ENCODE measurements at places on chromosomes 7 and 10.

DNA sequence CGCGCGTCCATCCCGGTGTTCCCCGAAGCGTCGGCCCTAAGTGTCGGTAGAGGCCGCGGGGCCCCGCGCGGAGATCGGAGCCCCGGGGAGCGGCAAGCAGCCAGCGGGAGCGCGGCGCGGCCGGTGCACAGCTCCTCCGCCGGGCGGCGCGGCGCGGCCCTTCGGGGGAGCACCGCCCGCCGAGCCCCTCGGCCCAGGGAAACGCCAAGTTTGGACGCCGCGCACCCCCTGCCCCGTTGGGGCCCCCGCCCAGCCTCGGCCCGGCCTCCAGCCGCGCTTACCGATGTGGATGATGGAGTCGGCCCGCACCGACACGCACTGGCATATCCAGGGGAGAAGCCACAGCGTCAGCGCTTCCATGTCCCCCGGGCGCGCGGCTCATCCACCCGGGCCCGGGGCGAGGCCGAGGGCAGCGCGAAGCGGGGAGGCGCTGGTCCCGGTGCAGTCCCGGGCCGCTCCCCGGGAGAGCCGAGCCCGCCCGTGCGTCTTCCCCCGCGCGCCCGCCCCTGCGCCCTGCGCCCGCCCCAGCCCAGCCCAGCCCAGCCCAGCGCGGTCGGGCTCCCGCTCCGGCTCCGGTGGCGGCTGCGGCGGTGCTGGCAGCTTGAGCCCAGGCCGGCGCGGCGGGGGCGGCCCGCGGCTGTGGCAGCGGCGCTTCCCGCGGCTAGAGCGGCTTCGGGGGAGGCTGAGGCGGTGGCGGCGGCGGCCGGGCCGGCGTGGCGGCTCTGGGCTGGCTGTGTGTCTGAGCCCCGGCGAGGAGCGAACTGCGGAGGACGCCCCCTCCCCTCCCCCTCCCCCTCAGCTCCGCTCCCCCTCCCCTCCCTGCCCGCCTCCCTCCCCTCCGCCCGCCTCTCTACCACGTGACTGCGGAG, at the start of gene GRID1:
GRID1 (minus strand) TSS at position 763 of the 869 bp plus-strand sequence.
- peak; percentile 65 for DNase-seq

- peak; percentile 35 for DNase-seq
Observed at GRCh38 chr10:99234041-99234790, 1.4 kb downstream of the HPSE2 start.

GRCh38 chr7:69567800-69568199, 30.5 kb upstream of the AUTS2 start:
- no peak for DNase-seq

- no peak for DNase-seq
Observed at GRCh38 chr7:11843113-11843765, 11.2 kb upstream of the THSD7A start.

GRCh38 chr10:17066000-17066399, 63.6 kb downstream of the CUBN start:
- no peak for DNase-seq

DNA sequence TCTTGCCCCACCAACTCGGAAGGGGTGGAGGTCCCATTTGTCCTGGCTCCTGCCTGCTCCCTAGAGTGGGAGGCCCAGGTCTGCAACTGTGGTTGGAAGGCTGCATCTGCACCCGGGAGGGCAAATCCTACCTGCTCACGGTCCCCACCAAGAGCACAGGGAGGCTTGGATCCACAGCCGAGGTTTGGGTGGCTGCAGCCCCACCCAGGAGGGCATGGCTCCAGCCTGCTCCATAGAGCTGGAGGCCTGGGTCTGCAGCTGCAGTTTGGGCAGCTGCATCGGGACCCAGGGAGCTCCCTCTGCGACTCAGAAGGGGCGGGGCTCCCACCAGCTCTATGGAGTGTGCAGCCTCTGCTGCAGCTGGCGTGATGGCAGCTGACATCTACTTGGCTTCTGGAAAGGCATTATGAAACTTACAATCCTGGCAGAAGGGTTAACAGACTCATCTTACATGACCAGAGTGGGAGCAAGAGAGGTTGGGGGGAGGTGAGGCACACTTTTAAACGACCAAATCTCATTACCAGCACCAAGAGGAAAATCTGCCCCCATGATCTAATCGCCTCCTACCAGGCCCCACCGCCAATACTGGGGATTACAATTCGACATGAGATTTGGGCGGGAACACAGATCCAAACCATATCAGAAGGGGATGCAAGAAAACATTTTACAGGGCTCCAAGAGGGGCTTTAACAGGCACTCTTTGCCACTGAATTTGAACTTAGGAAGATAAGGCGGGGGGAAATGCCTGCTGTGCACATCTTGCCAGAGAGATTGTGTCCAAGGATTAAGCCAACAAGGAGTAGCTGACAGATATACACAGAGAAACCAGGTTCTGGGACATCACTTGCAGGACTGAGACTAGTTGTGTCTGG, 8.2 kb upstream of the BLVRA start:
- peak; percentile 35 for DNase-seq

- DNase-seq, result no peak
Observed at GRCh38 chr7:107291434-107291833, 122.6 kb downstream of the HBP1 start.

GRCh38 chr10:110708776-110709443, 64.8 kb downstream of the RBM20 start:
- DNase-seq, result no peak

DNA sequence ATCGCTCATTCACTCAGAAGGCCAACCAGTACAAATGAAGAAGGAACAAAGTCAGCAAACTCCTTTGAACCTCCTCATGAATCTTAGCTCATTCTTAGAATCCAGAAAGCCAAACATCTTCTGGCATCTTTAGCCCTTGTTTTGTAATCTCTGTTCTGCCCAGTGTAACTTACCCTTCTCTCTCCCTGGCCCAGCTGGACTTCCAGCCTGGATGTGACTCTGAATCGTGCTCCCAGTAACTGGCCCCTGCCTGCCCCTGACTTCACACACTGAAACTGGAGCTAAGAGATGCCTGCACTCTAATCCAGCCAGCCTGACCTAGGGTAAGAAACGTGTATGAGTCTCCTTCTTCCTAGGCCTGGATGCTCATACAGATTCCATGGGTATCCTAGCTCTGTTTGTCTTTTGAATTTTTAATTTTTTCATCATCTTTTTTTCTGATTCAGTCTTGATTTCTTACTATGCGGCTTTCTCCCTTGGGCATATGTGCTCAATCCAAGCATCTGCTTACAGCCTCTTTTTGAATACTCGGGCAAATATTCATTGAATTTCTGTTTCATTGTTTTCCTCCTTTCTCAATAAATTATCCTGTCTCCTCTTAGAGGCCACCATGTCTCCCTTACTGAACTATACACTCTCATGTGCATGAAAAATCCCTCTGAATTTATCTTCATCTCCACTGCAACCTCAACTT, 845.6 kb upstream of the AUTS2 start:
- peak; percentile 30 for DNase-seq

DNA sequence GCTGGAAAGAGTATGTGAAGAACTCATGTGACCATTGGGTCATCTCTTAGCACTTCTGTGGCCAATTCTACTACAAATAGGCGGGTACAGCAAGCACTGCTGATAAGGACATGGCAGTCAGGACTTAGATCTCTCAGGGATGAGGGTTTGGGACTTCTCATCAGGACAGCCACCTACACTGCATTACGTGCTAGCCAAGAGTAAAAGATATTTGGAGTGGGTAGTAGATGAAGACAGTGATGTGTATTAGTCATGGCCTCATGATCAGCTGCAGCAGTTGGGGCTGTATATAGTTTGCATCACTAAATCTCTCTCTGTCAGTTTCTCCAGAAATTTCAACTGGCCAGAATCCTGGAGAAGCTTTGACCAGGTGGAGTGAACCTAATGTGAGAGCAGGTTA, 9.2 kb downstream of the TAS2R60 start:
- no peak for DNase-seq

- DNase-seq, result no peak
Observed at GRCh38 chr10:110916554-110917346, 2.2 kb downstream of the BBIP1 start.

- peak; percentile 45 for DNase-seq
Observed at GRCh38 chr7:92550194-92550593, 21.6 kb downstream of the RBM48 start.

- DNase-seq, result peak; percentile 49
Observed at GRCh38 chr10:118754229-118754555, 578 bp downstream of the CACUL1 start.

GRCh38 chr10:6689036-6689435, 109.0 kb upstream of the PRKCQ start:
- no peak for DNase-seq

GRCh38 chr7:79590391-79590790, 136.9 kb upstream of the MAGI2 start:
- DNase-seq, result no peak

DNA sequence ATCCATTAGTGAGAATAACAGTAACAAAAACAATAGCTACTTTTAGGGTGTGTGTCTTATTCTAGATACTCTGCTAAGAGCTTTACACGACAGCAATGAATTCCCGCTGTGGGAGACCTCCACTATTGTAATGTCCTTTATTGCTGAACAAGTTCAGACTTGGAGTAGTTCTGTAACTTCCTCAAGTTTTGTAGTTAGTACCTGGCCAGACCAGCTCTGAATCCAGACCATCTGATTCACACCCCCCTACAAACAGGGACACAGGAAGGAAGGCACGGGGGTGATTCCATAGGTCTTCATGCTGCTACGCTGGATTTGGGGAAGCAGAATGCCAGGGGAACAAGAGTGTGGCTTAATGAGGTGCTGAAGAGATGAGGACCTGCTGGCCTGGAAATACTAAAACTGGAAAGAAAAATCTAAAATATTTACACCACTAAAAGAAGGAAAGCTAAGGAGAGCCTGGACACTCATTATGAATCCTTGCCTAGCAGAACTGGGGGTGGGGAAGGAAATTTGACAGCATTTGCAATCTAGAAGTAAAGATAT, 194.6 kb upstream of the TMEM72 start:
- no peak for DNase-seq

DNA sequence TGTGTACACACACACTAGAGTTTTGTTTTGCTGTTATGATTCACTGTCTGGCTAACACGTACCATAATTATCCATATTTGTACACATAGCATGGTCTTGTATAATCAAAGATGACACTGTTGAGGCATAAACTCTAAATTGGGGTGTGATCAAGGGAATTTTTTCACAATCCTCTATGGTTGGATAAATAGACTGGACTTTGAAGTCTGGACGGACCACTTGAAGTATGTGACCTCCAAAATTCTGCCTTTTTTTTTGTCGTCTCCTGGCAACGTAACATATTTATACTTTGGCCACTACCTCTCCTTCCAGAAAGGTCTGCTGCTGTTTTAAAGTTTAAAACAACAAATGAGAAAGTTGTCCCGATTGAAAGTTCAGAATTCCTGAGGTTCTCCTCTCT, 193.4 kb downstream of the CACNB2 start:
- DNase-seq, result no peak

DNA sequence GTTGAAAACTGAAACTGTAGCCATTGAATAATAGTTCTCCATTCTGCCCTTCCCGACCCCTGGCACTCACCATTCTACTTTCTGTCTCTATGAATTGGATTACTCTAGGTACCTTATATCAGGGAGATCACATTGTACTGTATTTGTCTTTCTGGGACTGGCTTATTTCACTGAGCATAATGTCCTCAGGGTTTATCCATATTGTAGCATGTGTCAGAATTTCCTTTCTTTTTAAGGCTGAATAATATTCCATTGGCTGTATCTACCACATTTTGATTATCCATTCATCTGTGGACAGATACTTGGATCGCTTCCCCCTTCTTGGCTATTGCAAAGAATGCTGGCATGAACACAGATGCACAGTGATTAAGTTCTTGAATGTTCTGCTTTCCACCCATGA, 107.4 kb downstream of the CDH23 start:
- no peak for DNase-seq

DNA sequence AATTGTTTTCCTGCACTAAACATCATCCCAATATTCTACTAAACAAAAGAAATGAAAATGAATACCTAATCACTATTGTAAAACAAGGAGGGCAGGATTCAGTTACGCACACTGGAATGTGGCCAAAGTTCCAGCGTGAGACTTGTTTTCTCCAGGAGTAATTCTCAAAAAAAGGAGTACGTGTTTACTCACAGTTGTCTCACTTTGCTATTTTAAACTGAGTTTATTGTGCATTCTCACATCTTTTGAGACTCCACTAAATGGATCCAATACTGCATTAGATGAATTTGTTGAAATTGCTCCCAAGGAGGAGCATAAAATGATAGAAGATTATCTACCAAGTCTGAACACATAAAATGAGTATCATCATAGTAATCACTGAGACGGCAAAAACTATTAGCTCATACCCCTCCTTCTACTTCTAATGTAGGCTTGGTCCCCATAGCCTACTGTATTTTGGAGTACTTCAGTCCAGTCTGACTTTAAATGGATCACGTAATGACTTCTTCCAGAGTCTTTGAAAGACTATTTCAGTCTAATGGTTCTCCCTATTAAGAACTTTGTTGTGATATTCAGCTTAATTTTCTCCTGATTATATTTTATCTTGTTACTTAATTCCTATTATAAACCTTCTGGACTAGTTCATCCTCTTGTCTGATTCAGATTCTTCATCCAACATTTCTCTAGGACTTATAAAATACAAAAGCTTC, 3.8 kb downstream of the GRM3 start:
- no peak for DNase-seq

- DNase-seq, result no peak
Observed at GRCh38 chr7:53500076-53500475, 464.6 kb downstream of the POM121L12 start.

Data from heart left ventricle (tissue), 16 donors.